ENCODE measurements at places on chromosomes 12 and 14.

- DNase-seq, result no peak
Observed at GRCh38 chr12:102438047-102438826, 42.1 kb downstream of the IGF1 start.

GRCh38 chr12:105368047-105368646 is 37.7 kb downstream of the C12orf75 start:
- DNase-seq, result no peak

GRCh38 chr14:63180011-63180410 is 24.2 kb upstream of the RHOJ start:
- no peak for DNase-seq

- no peak for DNase-seq
Observed at GRCh38 chr14:27015065-27015464, 417.2 kb upstream of the NOVA1 start.

DNA sequence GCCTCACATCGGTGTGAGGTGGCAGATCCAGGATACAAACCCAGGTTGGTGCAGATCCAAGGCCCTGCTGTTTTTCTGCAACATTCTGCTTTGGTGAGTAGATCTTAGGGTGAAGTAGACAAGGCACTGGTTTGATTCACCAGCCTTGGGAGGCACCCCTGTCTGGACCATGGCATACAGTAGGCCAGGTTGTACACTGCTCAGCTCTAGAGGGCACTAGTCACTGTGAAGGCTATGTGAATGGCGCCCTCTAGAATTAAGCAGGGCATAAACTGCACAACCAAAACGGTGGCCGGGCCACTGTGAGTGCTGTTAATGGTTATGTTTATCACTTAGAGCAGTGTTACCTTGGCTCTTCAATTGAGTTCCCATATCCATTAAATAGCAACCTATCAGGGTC is 280.6 kb upstream of the PWP1 start:
- no peak for DNase-seq

DNA sequence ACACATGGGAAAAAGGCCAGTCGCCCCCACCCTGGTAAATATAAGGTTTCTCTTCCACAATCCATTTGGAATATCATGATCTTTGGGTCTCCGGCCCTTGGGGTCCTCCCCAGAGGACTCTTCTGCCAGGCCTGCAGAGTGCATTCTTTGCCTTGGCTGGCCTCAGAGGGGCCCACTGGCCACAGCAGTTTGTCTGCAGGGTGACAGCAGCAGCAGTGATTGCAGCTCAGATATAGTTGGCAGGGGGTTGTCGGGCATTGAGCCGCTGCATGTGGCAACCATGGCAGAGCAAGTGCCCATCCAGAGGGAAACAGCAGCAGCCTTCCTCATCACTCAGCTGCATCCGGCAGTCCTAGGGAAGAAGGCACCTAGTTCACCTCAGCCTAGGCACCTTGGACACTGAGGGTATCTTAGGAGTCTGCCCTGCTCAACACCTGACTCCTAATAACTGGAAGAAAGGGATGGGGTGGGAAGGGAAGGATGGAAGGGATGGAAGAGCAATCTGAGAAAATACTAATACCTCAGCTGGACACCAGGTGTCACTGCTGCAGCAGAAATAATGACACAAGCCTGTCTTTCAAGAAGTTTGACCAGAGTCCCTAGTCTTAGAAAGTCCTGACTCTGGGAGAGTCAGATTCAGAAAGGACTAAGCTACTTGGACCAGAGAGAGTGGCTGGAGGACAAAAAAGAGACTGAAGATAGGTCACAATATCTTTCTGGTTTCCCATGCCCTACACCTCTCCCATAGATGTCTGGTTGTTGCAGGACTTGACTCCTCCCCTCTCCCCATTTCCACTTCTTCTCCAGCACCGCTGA is 8.9 kb downstream of the AJUBA start:
- DNase-seq, result no peak

GRCh38 chr12:39010406-39010805 is 105.0 kb upstream of the CPNE8 start:
- no peak for DNase-seq

DNA sequence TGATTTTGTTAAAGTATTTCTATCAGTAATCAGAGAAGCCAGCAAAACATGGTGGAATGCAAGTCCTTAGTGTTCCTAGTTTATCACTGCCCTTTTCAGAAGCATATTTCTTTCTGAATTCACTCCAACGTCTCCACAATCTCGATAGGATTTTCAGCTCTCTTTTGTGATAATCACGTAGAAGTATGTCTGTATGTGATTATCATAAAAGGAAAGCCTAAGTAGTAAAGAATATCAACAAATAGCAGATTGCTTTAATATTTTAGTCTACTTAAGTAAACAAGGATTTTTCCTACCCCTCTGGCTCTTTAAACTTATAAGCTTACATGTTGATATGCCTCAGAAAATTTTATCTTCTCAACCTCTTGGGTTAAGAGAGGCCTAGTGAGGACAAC is 147.4 kb upstream of the NUDT4 start:
- no peak for DNase-seq

DNA sequence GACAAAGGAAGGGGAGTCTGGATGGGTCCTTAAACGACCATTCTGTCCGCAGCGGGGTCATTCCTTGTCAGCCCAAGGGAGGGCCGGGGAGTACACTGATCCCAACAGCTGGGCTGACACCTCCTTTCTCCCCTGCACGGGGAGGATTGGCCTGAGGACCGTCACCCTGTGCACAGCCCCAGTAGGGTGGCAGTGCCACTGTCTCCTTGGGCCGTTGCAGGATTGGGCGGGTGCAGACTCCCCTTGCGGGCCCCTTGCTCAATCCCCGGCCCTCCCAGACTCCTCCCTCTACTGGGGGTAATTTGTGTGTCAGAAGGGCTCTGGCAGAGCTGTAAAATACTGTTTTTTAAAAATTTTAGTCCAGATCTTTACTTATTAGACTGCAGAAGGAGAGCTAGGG is 12.6 kb upstream of the AMN start:
- DNase-seq, result no peak

DNA sequence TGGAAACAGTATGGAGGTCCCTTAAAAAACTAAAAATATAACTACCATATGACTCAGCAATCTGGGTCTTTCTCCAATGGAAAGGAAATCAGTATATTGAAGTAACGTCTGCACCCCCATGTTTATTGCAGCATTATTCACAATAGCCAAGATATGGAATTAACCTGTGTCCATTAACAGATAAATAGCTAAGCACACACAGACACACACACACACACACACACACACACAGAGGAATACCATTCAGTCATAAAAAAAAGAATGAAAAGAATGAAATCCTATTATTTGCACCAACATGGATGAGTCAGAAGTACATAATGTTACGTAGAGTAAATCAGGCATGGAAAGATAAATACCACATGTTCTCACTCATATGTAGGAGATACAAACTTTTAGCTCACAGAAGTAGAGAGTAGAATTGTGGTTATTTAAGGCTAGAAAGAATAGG is 4.7 kb downstream of the KLRK1 start:
- DNase-seq, result no peak

GRCh38 chr12:93912086-93912733 is 235.0 kb downstream of the CRADD start:
- no peak for DNase-seq

DNA sequence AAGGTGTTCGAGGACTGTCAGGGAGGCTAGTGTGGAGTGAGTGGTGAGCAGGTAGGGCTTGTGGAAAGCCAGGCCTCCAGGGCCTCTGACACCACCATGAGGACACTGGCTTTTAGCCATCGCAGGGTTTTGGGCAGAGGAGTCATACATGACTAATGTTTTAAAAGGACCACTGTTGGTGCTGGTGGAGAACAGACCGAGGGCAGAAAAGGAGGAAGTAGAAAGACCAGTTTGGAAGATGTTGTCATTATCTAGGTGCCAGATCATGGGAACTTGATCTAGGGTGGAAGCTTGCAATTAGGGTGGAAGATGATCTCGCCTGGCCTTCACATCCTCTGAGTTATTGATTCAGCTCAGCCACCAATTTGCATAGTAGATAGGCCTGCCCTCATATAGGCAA is 144.2 kb downstream of the C12orf75 start:
- no peak for DNase-seq
